ENCODE measurements at places on chromosomes 6 and 20. TPM values are rescaled to one million over a fixed set of nuclear protein-coding genes. Genes with fewer than 3 reads are reported as not detected.

GRCh38 chr6:121668259-121668658, 232.8 kb downstream of the GJA1 start:
- H3K4me1 ChIP-seq: no peaks in the 10 kb centered on the region
- DNase-seq: no peak
- H3K27ac ChIP-seq: no peak overlapping the region
- no peak overlapping the region for H3K4me3 ChIP-seq

RNF5 gene
- polyA plus RNA-seq: 207 TPM

GRCh38 chr6:135851442-135852271, at the start of gene PDE7B:
Gene PDE7B (plus strand): TSS chr6:135851701.
- no peak within 1 kb of the TSS for H3K4me3 ChIP-seq
- H3K36me3 ChIP-seq: no peaks in the 10 kb centered on the region
- H3K27ac ChIP-seq: no peak within 1 kb of the TSS

CST2 gene
- not detected for polyA plus RNA-seq

GRCh38 chr6:4346659-4347333, 211.4 kb upstream of the ECI2 start:
- H3K36me3 ChIP-seq: no peaks in the 10 kb centered on the region
- H3K4me3 ChIP-seq: no peak overlapping the region
- no peak overlapping the region for H3K27ac ChIP-seq
- DNase-seq: no peak

- no peak overlapping the region for H3K4me3 ChIP-seq
- no peaks in the 10 kb centered on the region for H3K4me1 ChIP-seq
- H3K36me3 ChIP-seq: peaks cover 46% of the 10 kb centered on the region
- DNase-seq: no peak
- no peaks in the 10 kb centered on the region for H3K27me3 ChIP-seq
These were observed 187.6 kb downstream of the DTNBP1 start for GRCh38 chr6:15475261-15475660.

- H3K27me3 ChIP-seq: no peaks in the 10 kb centered on the region
- no peaks in the 10 kb centered on the region for H3K4me1 ChIP-seq
- no peak for DNase-seq
- H3K4me3 ChIP-seq: no peak overlapping the region
These were observed 513.2 kb upstream of the MAN1A1 start for GRCh38 chr6:119862719-119863118.

TCP11 gene
- not detected for polyA plus RNA-seq

DNMT3B gene
- polyA plus RNA-seq: 55.5 TPM

GRCh38 chr20:52224920-52225319, 33.3 kb upstream of the ZFP64 start:
- no peak overlapping the region for H3K4me3 ChIP-seq
- H3K36me3 ChIP-seq: peaks cover 2% of the 10 kb centered on the region
- no peak overlapping the region for H3K27ac ChIP-seq
- DNase-seq: no peak
- H3K27me3 ChIP-seq: no peaks in the 10 kb centered on the region
- H3K4me1 ChIP-seq: no peaks in the 10 kb centered on the region

SPDEF gene
- polyA plus RNA-seq: 0.08 TPM

DNA sequence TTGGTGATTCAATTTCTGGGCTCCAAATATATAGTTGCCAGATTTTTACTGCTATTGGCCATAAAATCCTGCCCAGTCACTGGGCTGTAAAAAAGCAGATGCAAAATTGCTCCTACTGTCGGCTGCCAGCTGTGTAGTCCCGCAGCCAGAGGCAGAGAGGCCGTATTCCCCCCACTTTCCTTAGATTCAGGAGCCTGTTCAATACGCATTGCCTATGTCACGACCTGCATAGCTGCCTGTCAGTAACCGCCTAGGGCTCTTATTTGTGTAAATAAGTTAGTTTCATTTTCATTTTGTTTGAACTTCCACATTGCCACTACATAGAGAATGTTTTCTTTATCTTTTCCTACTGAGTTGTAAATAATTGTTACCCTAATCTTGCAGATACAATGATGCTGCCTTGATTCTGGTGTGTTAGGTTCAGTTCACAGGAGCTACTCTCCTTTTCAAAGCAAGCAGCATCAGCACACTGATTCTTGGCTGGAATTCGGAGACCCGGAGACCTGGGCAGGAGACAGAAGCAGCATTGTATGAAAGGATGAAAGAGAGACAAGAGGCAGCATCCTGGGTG, 46.0 kb upstream of the UST start:
- H3K4me3 ChIP-seq: no peak overlapping the region
- DNase-seq: no peak
- H3K27me3 ChIP-seq: peaks cover 4% of the 10 kb centered on the region
- no peak overlapping the region for H3K27ac ChIP-seq
- no peaks in the 10 kb centered on the region for H3K36me3 ChIP-seq

DNA sequence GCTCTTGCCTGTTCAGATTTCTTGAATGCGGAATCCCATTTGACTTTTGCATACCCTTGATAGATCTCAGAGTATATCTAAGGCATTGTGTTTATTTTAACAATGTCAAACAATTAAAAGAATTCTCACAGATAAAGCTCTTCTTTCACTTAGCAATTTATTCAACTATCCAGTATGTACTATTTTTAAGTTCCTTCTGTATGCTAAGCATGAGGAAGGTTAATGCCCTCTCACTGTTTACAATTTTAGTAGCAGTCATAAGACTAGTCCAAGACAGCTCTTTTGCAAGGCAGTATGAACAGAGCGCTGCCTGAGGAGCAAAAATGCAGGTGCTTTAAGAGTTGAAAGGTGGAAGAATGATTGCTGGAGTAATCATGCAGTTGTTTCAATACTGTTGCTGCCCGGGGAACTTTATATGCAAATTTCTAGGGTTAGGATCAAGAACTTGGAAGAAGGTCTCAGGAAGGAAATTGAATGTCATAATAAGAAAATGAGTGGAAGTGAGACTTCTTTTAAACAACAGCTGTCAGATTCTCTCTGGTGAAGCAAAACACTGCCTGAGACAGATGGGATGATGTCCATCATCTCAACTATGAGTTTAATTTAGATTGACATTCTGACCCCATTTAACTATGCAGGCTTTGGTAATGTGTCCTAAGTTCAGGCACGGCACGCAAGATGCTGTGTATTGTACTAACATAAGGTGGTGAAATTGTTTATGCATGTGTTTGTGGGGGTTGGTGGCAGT, 1303.5 kb upstream of the CITED2 start:
- H3K27ac ChIP-seq: no peak overlapping the region
- H3K4me1 ChIP-seq: no peaks in the 10 kb centered on the region
- no peaks in the 10 kb centered on the region for H3K36me3 ChIP-seq
- H3K27me3 ChIP-seq: no peaks in the 10 kb centered on the region
- no peak overlapping the region for H3K4me3 ChIP-seq

DNA sequence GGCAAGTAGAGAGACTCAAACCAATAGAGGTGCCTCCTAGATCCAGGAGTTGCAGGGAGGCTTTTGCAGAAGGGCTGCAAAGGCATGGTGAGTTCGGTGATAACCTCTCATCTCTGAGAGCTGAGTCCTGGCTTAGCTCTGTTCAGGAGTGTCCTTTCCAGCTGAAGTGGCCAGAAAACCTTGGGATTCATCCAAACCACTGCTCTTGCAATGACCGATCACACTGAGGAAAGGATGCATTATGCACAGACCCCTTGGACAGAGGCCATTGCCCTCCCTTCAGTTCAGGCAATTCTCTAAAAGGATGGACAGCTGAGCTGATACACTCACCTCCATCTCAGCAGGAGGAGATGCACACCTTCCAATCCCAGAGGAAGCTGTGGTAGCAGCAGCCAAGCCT, 158.8 kb upstream of the ENPP5 start:
- no peak overlapping the region for H3K4me3 ChIP-seq
- no peak for DNase-seq
- no peak overlapping the region for H3K27ac ChIP-seq
- no peaks in the 10 kb centered on the region for H3K4me1 ChIP-seq

TRIM31 gene
- not detected for polyA plus RNA-seq

DNA sequence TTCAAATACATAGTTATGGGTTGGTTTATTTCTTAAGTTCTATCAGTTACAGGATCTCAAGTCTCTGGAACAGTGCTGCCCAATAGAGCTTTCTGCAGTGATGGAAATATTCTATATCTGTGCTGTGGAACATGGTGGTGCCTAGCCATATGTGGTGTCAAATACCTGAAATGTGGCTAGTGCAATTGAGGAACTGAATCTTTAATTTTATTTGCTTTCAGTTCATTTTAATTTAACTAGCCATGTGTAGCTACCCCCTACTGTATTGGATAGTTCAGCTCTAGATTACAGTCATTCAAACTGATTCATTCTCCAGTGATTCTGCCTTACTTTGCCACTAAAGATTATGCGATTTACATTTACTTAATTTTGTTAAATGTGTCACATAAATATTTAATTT, 503.2 kb downstream of the CDKAL1 start:
- no peak overlapping the region for H3K4me3 ChIP-seq
- DNase-seq: no peak
- no peaks in the 10 kb centered on the region for H3K4me1 ChIP-seq
- no peaks in the 10 kb centered on the region for H3K36me3 ChIP-seq
- no peak overlapping the region for H3K27ac ChIP-seq
- H3K27me3 ChIP-seq: no peaks in the 10 kb centered on the region

Data from K562 (cell line).